EH (cell line): ENCODE measurements at places on chromosomes 2 and 18.

DNA sequence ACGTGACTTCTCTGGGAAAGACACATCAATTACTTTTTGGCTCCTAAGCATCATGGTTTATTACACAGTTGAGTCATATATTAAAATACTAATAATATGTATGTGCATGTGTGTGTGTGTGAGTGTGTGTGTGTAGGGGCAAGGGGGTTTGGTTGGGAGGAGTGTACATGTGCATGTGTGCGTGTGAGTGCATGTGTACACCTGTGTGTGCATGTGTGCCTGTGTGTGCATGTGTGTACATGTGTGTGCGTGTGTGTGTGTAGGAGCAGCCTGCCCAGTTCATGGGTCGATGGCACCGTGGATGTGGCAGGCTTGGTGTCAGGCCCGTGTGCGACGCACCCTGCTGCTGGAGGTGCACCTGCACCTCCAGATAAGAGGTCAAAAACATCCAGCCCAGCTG lies 99.0 kb upstream of the SNTG2 start:
- DNase-seq = no peak

- no peak for DNase-seq
Observed at GRCh38 chr2:241975593-241976284, 106.2 kb downstream of the RTP5 start.

DNA sequence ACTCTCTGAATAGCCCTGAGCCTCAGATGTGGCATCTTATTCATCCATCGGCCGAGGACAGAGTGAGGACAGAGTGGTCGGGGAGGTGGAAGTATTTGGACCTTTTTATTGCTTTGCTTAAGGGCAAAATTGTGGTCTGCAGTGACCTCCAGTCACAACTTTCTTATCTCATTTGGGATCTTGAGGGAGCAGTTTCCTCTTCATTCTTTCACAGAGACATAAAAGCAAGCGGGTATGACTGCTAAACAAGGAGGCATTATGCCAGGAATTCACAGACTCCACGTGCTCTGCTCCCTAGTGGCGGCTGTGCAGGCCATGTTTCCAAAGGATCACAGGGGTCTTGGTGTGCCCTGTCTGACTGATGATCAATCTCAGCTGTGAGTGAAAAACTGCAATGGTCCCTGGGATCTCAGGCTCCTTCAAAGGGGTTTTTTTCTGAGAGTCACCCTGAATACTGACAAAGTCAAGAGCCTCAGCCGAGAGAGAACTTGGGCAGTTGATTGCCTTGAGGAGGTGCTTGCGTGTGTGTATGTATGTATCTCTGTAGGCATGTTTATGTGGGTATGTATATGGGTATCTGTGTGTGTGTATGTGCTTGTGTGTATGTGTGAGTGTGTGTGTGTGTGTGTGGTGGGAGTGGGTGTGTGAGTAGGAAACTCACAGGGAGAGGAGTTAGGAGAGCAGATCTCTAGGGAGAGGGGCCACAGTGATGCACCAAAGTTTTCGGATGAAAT lies 47.7 kb downstream of the RAPGEF4 start:
- DNase-seq = peak; percentile 100

GRCh38 chr2:239002591-239002953 lies 154.7 kb downstream of the TWIST2 start:
- no peak for DNase-seq

DNA sequence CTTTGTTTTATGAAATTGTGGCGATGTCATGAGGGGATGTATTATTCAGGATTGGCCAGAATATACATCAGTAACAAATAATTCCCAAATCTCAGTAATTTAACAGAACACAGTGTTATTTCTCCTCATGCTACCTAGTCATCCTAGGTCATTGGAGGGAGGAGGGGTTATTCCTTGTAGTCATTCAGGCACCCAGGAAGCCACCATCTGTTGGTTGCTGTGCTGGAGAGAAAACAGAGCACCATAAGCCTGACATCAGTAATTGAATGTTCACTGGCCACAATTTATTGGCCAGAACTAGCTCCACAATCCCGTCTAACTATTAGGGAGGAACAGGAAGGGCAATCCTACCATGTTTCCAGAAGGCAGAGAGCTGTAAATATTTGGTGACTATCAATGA lies 303.5 kb upstream of the CELF4 start:
- no peak for DNase-seq

DNA sequence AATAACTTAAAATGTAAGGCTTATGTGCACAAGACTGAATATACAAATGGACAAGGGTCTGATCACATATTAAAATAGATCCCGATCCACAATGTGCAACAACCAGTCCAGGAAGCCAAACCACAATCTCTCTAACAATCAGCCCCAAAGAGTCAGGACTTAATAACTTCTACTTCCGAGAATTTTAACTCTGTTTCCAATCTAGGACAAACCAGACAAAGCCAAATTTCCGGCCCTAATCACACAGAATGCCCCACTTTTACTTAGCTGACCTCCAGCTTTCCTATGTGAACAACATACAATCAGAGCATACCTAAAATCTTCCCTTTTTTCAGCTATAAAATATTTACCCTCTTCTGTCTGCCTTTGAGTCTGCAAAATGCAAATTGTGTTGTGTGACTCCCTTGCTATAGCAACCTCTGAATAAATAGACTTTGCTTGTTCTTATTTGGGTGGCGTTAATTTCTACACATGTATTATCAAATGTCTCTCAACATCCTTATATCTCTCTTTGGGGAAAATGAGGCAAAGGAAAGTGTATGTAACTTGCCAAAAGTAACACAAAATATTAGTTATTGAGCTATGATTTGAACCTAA lies 381.9 kb upstream of the MC4R start:
- DNase-seq = no peak

GRCh38 chr2:159863526-159864160 lies 65.6 kb upstream of the CD302 start:
- no peak for DNase-seq

- no peak for DNase-seq
Observed at GRCh38 chr2:71678874-71679273, 225.5 kb downstream of the DYSF start.

DNA sequence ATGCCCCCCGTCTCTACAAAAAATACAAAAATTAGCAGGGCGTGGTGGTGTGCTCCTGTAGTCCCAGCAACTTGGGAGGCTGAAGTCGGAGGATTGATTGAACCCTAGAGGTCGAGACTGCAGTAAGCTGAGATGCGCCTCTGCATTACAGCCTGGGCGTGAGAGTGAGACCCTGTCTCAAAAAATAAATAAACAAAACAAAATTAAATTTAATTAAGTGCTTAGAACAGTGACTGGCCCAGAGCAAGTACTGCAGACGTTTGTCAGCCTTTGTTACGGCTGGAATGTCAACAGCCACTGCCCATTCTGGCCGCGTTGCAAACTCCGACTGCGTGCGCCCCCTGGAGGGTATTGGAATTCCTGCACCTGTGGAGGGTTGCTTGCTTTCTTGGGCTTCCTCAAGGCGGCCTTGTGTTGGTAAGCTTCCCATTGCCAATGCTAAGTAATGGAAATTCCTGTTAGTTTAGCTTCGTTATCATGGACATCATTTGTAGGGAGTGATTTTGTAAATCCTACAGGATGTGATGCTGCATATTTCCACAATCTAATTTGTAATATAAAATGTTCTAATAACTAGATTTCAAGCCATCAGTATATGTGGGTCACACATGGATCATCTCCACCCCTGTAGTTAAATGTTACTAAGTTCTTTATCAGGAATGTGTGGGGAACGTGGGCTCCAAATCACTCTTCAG lies 15.9 kb upstream of the ATP6V1B1 start:
- peak; percentile 81 for DNase-seq

DNA sequence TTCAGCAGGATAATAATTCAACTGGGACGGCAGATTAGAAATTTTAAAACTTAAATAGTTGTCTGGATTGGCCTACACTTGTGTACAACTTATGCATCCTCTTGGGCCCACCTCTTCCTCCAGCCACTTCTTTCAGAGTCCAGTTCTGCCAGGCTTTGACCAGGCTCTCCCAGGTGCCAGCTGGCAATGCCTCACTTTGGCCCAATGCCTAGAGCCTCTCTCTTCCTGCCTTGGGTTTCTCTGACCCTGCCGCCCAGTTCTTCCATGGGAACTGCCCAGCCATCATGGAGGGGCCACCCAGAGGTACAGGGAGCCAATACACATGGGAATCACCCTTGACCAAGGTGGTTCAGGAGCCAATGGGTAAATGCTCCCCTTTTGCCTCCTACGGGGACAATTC lies 135.5 kb downstream of the IRS1 start:
- DNase-seq = no peak

GRCh38 chr2:136024616-136025015 lies 39.2 kb upstream of the DARS1 start:
- no peak for DNase-seq

- no peak for DNase-seq
Observed at GRCh38 chr18:406677-407076, 93.8 kb downstream of the COLEC12 start.

- DNase-seq = no peak
Observed at GRCh38 chr2:10830203-10830602, 17.6 kb upstream of the PDIA6 start.

DNA sequence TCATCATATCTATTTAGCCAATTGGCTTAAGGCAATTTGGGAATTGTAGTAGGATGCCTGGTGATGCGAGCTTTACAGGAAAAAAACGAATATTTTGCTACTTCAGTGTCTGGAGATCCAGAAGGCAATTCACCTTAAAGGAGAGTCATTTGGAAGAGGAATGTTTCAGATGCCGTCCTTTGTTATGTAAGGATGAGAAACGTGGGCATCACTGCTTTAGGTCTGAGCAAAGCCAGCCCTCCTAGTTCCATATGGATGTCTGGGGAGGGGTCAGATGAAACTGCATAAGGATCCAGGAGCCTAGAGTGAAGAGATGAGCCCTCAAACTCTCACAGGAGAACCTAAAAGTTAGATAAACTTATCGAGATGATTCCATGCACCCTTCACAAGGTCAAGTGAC lies 30.9 kb upstream of the DOCK10 start:
- DNase-seq = no peak

- no peak for DNase-seq
Observed at GRCh38 chr2:142100970-142101369, 29.8 kb downstream of the LRP1B start.

GRCh38 chr18:12307701-12308385 lies at the start of gene TUBB6:
Gene TUBB6, plus strand, starts transcription at chr18:12308241. Its CDS starts 52 bp downstream, at chr18:12308293.
- DNase-seq = peak; percentile 90

DNA sequence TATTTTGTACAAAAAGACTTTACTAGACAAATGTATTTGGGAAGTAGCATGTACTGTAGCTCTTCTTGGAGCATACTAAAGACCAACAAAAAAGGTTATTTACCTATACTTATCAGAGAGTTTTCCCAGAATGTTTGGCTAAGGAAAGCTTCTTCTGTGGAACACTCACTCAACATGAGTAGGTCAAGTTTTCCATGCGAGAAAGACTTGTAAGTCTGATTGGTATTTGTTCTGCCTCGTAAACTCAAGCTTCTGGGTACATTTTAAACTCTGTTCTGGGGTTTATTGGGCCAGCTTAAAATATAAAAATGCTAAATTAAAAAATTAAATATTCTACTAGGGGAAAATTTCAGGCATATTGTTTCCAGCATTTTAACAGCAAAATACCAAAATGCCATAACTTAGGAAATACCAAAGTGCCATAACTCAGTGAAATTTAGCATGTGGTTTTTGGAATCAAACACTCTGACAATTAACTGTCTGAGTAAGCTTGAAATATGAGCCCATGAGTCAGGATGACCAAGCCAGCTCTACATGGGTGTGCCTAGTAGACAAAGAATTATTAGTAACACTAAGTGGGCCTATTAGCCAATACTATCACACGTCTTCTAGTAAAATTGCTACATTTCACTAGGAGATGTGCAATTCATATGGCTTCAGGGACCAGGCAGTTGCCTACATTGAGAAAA lies 47.3 kb upstream of the SERPINE2 start:
- peak; percentile 96 for DNase-seq

- peak; percentile 77 for DNase-seq
Observed at GRCh38 chr18:23237524-23238151, 102.4 kb downstream of the CABLES1 start.

DNA sequence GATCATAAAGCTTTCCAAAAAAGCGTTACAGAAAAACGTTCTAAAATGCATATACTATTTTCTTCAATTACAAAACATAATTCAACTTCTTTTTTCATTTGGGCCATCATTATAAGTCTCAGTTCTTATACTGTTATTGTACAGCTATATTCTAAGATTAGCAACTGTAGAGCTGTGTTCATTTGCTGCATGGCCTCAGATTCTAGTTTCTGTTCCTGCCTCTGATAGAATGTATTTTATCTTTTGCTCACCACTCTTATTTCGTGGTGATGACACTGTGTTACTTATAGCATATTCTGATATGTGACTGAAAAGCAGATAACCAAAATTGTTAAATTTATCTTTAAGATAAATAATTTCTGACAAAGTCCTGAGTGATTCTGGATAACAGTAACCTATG lies 67.2 kb downstream of the PTRHD1 start:
- no peak for DNase-seq

DNA sequence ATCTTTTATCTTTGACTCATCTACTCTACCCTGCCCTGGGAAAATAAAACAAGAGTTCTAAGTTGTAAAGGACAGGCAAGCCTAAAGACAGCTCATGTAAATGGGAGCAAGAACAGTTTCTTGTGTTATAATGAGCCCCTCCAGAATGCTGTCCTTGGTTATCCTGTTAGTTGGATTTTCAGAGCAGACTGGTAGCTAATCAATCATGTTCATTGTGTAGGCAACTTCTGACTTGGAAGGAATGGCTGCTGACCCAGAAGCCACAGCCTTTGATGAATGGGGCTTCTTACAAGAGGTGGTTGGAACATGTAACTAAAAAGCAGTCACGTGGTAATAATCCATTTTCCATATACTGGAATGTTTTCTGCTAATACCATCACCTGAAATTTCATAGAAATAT lies 254.2 kb downstream of the AGPS start:
- DNase-seq = no peak

DNA sequence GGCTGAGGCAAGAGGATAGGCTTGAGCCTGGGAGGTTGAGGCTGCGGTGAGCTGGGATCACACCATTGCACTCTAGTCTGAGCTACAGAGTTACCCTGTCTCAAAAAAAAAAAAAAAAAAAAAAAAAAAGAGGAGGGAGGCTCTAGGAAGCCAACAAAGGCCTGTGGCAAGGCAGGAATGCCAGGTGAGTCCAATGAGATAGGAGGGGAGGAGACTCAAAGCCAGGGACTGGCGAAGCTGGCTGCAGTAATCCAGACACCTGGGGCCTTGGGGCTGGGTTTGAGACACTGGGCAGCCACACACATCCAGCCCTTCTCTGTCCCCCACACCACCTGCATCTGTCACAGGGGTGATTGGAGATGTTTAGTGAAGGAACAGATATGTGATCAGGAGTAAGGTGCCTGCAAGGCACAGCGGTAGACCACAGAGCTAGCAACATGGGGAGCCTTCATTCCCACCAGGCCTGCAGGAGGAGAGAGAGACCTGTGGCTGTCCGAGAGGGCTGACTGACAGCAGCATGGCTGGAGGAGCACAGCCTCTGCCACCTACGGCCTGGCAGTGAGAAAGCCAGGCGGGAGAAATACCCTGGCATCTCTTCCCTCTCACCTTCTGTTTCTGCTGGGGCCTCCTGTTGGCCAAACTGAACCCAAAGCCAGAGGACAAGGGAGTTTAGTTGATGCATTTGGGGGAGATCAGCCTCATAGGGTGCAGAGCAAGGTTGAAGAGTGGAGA lies 9.5 kb downstream of the CHPF start:
- DNase-seq = no peak

GRCh38 chr2:21787941-21788340 lies 664.2 kb downstream of the TDRD15 start:
- peak; percentile 83 for DNase-seq

- no peak for DNase-seq
Observed at GRCh38 chr2:88870267-88870839, 178.9 kb downstream of the RPIA start.
